Small intestine (tissue), 16 donors: ENCODE measurements at places on chromosomes 2 and 18. TPM values are rescaled to one million over a fixed set of nuclear protein-coding genes. Genes with fewer than 3 reads are reported as not detected.
A peak's percentile ranks its signal among the peaks of the same experiment; 100 is the strongest.

Gene TMEM150A
- 22.4 TPM for polyA plus RNA-seq

Gene C2orf66
- polyA plus RNA-seq, result not detected

DNA sequence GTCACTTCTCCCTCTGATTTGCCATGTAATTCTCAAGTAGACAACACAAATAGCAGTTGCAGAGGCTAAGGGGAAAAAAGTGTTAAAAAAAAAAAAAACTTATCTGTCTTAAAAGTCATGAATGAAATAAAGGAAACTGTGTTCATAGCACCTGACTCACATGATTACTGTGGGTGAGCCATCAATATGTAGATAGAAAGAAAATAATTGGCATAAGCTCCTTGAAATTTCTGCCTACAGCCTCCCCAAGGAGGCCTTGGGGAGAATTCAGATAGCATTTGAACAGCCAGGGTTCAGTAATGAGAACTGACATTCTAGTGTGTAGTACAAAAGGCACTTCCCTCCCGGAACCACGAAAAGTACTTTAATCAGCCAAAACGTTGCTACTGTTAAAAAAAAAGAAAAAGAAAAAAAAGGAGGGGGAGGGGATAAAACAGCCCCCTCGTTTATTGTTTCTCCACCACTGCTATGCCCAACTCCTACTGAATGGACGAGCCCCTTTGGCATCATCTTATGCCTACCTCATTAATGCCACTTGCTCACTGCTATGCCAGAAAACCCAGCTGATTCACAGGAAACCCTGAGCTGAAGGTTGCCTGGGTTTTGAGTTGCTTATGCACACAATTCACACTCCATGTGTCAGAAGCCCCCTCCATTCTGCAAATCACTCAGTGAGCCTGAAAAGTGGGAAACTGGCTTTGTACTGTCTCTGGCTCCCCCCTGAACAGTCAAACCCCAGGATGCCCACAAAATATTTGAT is 65.5 kb upstream of the KLF7 start:
- DNase-seq, result no peak

DNA sequence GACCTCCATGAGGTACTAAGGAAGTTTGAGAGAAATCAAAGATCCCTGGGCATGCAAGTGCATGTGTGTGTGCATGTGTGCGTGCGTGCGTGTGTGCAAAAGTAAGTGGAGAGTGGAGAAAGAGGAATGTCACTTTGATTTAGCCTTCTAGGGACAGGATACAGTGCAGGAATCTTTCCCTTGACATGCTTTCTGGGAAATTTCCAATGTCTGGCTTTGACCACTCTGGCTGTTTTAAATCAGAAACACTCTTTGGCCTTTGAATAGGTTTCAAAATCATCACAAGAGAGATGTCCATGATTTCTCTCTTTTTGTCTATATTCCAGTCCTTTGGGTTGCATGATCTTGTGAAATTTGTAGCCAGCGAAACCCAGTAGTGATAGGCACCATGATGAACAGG is 162.0 kb downstream of the ALK start:
- no peak for DNase-seq

DNA sequence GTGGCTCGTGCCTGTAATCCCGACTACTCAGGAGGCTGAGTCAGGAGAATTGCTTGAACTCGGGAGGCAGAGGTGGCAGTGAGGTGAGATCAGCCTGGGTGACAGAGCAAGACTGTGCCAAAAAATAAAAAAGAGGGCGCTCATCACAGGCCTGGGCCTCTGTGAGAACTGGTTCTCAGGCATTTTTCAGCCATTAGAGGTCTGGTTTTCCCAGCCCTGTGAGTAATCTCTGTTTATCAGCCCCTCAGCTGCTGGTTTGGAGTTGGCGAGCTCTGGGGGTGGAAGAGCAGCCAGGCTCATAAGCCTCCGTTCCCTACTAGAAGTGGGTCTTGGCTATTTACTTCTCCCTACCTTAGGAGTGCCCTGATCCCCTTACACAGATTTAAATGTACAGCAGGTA is 53.1 kb downstream of the CHRNA1 start:
- no peak for DNase-seq

GRCh38 chr2:152658221-152658620 is 59.0 kb downstream of the PRPF40A start:
- DNase-seq, result no peak

Gene RNPEPL1
- 131 TPM for polyA plus RNA-seq

GRCh38 chr2:11870064-11870463 is 123.6 kb downstream of the LPIN1 start:
- DNase-seq, result no peak

DNA sequence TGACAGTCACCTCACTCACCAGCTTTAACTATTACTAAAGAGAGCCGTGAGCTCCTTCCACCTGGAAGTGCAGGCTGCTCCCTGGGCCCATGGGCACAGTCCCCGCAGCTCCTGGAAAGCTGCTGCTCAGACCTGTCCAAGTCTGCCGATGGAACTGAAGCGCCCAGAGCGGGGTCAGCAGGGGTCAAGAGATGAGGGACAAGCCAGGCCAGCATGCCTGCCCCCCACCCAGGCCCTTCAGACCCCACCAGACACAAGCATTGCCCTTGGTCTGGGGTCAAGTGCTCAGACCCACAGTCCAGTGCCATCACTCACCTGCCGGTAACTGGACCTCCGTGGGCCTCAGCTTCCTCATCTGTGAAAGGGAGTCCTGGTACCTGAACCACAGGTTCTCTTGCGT is 59.9 kb downstream of the BIN1 start:
- no peak for DNase-seq

DNA sequence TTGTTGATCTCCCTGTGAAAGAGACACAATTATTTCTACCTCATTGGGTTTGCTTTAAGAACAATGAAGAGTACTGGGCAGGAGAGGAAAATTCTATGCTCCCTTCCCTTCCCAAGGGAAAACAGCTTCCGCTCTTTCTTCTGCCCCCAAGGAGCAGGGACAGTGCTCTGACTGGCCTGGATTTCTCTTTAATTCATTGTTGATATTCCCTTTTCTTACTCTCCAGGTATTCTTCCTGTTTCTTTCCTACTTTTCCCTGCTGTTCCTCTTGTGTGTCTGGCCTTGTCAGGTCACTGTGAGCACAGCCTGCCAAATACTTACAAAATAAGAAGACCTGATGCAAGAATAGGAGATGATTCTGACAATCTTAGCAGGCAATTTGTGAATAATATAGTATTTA is 49.6 kb upstream of the SPAG16 start:
- DNase-seq, result no peak

DNA sequence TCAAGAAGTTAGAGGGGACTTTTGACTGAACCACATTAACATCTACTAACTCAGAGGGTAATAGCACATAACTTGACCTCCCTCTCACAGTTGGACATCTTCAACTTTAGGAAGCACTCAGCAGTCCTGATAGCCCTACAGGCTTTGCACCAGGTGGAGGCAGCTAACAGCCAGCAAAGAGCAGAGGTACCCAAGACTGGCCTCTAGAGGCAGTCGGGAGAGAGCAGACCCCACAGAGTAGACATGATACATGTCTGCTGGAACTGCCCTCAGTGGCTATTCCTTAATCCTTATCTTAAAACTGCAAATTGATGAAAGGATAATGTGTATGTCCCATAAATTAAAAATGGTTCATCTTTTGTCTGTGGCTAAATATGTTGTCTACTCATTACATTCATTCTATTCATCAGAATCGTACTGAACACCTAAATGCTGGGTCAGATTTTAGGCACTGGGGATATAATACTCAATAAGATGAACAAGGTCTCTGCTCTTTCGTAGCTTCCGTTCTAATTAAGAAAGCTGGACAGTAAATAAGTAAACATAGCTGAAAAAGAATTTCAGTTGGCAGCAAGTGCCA is 49.8 kb downstream of the CAB39 start:
- DNase-seq, result peak; percentile 43

- DNase-seq, result peak; percentile 5
Measured at GRCh38 chr2:228688007-228688645, 506.6 kb upstream of the SPHKAP start.

DNA sequence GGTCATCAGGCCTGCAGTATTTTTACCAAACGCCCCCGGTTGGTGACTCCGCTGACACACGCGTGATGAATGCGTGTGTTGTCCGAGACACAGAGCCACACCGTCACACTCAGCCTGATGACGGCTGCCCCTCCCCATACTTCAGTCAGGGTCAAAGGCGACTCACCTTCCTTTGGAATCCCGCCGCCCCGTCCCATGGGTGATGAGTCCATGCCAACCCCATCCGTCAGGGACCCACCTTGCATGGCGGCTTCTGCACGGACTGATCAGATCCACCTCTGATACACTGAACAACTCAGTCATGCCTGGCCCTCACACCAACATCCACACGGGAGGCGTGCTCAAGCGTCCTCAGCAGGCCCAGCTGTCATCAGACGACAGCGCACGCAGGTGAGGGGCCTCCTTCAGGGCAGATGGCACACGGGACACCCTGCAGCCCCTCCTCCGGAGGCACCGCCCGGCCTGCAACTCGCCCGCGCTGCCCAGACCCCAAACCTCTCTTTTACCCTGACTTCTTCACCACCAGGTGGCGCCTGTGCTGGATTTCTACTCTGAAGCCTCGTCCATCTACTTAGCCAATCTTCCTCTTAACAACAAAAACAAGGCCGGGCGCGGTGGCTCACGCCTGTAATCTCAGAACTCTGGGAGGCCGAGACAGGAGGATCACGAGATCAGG is 89.2 kb downstream of the ZNF516 start:
- no peak for DNase-seq

Gene ICOS
- 0.34 TPM for polyA plus RNA-seq
